ENCODE measurements at places on chromosomes 5 and 9. TPM values are rescaled to one million over a fixed set of nuclear protein-coding genes. Genes with fewer than 3 reads are reported as not detected.

DNA sequence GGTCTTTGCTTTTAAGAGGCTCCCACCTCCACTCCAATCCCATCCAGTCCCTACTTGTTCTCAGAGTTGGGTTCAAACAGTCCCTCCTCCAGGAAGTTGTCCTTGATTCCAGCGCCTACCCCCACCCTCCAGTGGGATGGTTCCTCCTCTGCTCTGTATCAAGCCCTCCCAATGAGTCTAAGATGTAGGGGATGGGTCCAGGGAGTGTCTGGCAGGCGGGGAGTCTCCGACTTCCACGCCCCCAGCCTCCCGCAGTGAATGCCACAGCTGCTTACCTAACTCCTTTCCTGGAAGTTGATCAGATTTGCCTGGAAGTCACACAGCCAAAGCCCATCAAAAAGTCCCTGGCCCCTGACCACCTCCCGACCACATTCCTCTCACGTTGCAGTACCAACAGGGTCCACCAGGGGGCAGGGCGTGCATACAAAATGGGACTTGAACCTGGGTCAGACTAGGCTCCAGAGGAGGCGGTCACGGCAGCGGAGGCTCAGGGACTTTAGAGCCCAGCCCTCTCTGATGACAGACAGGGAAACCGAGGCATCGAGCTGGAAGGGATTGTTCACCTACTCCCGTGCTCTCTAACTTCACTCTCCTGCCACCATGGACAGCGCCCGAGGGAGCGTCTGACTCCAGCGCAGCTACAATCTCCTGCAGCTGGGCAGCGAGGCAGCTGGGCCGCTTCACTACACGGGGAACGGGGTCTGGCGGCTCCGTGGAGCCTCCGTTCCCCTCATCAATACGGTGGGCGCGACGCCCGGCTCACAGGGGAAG, 25.0 kb upstream of the TDRD7 start:
- DNase-seq = peak; percentile 56

GRCh38 chr9:90515510-90515909, 127.1 kb downstream of the DIRAS2 start:
- peak; percentile 4 for DNase-seq

- no peak for DNase-seq
Measured at GRCh38 chr5:56288873-56289601, 55.9 kb upstream of the ANKRD55 start.

The RAPGEF6 gene
- 9.7 TPM for total RNA-seq

- no peak for DNase-seq
Measured at GRCh38 chr9:15377625-15378540, 44.8 kb upstream of the SNAPC3 start.

DNA sequence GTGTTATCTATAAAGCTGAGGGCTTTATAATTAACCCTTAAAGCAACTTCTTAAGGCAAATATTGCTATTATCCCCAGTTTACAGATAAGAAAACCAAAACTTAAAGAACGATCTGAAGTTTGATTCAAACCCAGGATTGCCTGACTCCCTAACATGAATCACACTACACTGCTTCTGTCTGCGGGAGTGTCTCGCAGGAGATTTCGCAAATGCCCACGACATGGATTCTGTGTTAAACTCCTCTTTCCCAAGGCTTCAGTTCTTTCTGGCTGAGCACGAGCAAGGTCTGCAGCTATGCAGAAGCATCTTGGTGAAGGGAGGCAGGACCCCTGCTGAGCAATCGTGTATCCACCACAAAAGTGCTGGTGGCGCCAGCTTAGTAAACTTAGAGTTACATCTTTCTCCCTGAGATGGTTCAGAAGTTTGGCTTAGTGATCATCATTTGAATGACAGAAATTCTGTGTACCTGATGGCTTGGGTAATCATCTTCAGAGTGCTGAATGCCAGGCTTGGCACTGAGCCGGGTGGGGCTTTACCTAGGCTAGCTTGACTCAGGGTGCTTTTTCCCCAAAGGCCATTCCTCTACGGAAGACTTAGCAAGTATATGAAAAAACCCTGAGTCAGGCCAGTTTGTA, 81.4 kb upstream of the PIK3R1 start:
- no peak for DNase-seq

DNA sequence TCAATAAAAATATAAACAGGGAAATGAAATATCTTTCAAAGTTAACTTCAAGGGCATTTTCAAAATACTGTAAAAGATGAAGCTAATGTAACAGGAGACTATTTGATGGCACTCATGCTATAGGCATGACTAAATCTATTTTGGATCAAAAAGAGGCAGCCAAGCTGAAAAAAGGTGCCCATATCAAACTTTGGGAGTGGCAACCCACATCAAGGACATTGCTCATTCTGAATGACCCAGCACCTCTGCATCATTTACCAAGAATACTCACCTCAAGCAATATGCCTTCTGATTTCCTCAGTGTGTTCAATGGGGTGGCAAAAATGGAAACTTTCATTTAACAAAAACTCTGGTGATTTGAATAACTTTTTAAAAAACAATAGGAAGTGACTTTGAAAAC, 853.3 kb downstream of the TLE1 start:
- DNase-seq = no peak

DNA sequence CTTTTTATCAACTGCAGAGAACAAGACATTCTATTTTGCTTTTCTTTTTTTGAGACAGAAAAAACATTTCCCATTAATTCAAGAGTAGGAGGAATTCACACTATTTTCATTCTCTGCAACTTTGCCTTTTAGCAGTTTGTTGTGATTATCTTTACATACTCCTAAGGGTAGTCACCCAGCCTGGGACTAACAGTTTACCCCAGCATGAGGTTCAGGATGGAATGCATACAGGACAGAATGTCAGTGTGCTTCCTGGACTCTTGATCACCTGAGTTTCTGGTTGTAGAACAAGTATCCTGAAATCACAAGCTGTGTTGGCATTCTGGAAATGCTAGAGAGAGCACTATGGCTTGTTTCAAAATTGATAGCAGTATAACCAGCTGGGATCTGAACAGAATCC, 368.1 kb downstream of the KIF4B start:
- no peak for DNase-seq

The SLC31A2 gene
- total RNA-seq = 8.3 TPM

DNA sequence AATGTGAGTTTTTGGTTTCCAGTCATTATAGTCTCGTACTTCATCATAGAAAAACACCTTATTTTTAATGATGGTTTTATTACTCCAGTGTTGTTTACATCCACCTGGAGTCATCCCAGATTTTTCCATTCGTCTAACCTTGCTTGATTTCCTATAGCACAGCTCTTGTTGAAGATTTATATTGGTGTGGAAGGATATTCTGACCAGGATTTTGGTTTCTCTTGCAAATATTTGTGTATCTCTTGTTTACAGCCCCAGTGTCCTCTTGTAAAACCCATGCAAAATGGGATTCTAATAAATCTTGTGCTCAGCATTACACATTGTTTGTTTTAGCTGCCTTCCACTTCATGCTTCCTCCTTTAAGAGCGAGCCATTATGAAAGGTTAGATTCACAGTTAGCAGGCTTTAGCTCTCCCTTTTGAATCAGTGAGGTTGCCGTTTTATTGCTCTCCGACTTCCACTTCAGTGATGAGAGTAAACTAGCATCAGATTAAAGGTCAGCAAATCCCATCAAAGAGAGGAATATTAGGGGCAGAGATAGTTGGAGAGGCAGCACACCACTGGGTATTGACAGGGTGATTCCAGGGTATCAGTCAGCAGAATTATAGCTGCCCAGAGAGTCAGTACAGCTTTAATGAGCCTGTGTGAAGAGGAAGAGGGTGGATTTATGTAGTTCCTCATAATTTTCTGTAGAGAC, 157.1 kb downstream of the PBX3 start:
- peak; percentile 13 for DNase-seq

The CDX1 gene
- total RNA-seq = not detected

The LCNL1 gene
- not detected for total RNA-seq

The PIGO gene
- 26.1 TPM for total RNA-seq

The TLX3 gene
- total RNA-seq = not detected

DNA sequence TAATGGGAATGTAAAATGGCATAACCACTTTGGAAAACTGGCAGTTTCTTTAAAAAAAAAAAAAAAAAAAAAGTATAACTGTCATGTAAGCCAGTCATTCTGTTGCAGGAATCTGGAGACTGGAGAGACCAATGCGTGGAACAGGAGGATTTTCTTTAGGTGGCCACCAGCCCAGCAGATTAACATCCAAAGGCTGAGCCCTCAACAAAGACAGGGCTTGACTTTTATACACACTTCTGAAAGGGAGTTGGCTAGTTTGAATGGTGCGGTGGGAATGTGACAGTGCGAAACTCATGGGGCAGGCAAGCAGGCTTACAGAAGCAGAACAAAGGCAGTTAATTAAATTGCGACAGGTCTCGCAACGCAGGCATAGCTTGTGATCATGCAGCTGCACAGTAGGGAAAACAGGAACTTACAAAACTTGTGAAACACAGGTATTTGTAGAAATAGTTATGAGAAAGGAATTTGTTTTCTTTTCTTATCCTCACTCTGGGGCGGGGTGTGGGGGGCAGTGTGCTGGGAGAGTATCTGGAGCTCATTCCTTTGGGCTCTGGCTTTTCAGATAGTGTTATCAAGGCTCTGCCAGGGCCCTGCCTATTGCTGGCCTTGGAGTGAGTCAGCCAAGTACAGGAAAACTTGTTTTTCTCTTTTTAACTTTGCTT, 12.0 kb downstream of the UIMC1 start:
- no peak for DNase-seq

GRCh38 chr9:6418764-6419163, 5.8 kb downstream of the UHRF2 start:
- no peak for DNase-seq

- no peak for DNase-seq
Measured at GRCh38 chr9:132842124-132843044, 35.7 kb downstream of the AK8 start.

- DNase-seq = peak; percentile 7
Measured at GRCh38 chr9:117247266-117247665, 167.6 kb downstream of the ASTN2 start.

DNA sequence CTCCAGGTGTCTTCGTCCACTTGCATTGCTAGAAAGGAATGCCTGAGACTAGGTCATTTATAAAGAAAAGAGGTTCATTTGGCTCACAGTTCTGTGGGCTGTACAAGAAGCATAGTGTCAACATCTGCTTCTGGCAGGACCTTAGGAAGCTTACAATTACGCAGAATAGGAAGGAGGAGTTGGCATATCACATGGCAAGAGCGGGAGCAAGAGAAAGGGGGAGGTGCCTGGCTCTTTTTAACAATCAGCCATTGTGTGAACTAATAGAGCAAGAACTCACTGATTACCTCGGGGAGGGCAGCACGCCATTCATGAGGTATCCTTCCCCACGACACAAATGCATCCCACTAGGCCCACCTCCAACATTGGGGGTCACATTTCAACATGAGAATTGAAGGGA, 134.4 kb upstream of the EFNA5 start:
- peak; percentile 9 for DNase-seq

GRCh38 chr9:95060234-95060633, 257.3 kb downstream of the FANCC start:
- no peak for DNase-seq

DNA sequence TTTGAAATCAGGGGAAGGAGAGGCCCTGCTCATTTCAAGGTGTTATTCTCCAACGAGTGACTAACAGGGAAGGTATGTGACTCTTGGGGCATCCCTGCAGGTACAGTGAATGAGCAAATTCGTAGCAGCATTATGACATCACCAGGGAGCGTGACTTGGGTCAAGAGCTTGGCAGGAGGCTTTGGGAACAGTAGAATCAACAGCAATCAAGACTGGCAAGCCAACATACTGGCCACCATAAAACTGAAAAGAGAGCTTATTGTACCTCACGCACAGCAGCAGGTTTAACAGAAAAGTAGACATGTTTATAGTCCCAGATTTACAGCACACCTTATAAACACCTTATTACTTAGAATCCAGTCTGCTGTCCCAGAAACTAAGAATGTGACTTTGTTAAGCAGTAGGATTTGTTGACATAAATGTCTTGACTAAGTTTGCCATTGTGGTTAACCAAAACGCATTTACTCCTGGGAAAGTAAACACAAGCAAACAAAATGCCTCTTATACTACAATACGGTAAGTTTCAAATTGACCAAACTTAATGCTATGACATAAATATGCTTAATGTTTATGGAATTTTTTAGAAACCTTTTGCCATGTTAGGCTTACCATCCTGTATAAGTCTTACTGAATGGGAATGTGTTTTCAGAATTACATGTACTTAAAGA, 297.8 kb downstream of the NPR3 start:
- no peak for DNase-seq

GRCh38 chr5:91586232-91586631, 203.1 kb upstream of the ARRDC3 start:
- no peak for DNase-seq

- DNase-seq = peak; percentile 83
Measured at GRCh38 chr9:108184941-108185340, 670.8 kb downstream of the ACTL7B start.

- DNase-seq = no peak
Measured at GRCh38 chr5:80607832-80608231, 37.8 kb upstream of the ANKRD34B start.

GRCh38 chr9:86324308-86324707, 29.9 kb downstream of the TUT7 start:
- DNase-seq = no peak

The FAM169A gene
- total RNA-seq = 6.6 TPM

The ABLIM3 gene
- 23.4 TPM for total RNA-seq

DNA sequence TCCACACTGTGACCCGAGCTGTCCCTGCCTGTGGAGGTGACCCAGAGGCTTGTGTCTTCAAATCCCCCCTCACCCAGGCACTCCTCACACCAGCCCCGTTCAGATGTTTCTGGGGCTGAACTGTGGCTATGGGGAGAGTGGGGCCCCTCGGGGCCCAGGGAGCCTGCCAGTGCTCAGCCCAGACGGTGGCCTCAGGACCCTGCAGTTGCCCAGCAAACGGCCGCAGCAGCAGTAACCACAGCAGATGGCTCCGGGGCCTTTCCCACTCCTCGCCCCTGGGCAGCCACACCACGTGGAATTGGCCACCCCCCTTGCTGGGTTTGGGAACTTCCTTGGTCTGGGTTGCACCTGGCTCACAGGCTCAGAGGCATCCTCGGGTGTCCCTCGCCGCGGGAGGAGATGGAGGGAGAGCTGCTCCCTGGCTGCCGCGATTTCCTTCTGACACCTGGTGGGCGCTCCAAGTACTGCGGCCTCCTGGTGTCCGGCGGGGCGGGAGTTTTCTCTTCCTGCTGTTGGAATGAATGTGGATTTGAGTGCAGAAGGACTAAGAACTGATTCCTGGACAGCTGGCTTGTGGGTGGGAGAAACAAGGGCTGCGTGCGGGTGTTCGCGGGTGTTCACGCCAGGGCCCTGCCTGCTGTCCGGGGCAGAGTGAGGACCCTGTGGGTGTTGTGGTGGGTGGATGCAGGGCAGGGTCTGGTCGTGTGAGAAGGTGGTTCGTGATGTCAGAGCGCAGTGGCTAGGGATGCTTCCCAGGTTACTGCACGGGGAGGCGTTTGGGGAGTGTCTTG, 97.5 kb downstream of the COL5A1 start:
- peak; percentile 61 for DNase-seq

GRCh38 chr9:129342591-129343423, 164.7 kb upstream of the IER5L start:
- DNase-seq = no peak

GRCh38 chr9:132243156-132244074, 81.6 kb downstream of the NTNG2 start:
- DNase-seq = peak; percentile 41

- DNase-seq = no peak
Measured at GRCh38 chr9:68981789-68982188, 32.1 kb downstream of the PRKACG start.

GRCh38 chr5:180467028-180467975, 26.9 kb upstream of the CNOT6 start:
- DNase-seq = peak; percentile 22

All from HT1080 (cell line).